ENCODE measurements at places on chromosomes 1 and 21.

DNA sequence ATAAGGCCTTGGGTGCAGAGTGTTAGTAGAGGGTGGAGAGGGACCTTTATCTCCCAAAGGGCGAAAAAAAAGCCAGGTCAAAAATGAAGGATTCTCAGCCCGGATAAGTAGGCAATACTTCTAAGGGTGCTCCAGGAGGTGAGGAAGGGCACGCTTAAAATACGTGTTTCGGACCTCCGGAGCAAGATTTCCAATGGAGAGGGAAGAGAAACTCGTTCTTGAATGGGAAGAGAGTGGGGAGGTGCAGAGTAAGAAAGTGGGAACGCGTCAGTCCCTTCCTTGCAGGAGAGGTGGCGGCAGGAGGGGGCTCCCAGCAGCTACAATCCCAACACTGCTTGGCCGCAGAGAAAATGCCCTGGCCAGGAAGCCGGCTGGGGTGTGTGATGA lies 581 bp downstream of the EFCAB14 start:
- DNase-seq = no peak

- no peak for DNase-seq
These were observed 277.5 kb upstream of the C1orf174 start for GRCh38 chr1:4177425-4178150.

DNA sequence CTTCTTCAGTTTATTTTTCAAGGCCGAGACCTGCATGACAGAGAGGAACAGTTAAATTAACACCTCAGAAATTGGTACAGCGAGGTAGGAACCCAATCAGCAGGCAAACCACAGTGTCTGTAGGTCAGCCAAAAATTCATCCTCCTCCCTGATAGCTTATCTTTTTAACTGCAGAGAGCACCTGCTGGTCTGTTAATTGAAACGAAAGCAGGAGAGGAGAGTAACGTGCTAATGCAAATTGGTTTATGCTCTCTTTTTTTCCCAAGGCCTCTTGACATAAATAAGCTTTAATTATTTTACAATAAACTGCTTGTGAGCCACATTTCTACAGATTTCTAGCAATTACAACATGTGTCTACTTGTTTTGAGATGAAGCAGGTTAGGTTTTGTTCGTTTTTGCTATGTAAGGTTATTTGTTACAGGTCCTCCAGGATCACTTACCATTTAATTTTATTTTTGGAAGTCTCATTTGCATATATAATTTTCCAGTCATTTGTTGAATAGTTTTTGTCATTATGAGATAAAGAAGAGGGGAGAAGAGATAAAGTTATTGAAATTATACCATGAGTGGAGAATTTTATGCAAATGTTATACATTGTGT lies 179.9 kb downstream of the DENND1B start:
- DNase-seq = no peak

GRCh38 chr21:33208534-33208933 lies 21.2 kb upstream of the IFNAR2 start:
- no peak for DNase-seq

All from cardiac fibroblast (primary cell).